ENCODE measurements at places on chromosomes 4 and X.

DNA sequence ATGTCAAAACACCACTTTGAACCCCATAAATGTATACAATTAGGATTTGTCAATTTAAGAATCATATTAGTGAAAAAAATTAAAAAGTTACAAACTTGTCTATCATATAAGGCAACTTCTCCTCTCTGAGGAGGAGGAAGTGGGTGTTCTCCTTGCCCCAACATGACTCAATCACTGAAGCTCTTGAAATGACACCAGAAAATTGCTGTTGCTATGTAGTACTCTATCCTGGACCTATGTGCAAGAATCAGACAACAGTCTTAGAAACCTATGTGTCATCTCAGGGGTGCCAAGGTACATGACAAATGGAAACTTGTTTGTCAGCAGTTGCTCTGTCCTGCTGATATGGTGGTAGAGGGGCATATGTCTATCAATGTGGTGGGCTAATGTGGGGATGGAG lies 47.7 kb downstream of the HMGB3 start:
- no peak for DNase-seq

DNA sequence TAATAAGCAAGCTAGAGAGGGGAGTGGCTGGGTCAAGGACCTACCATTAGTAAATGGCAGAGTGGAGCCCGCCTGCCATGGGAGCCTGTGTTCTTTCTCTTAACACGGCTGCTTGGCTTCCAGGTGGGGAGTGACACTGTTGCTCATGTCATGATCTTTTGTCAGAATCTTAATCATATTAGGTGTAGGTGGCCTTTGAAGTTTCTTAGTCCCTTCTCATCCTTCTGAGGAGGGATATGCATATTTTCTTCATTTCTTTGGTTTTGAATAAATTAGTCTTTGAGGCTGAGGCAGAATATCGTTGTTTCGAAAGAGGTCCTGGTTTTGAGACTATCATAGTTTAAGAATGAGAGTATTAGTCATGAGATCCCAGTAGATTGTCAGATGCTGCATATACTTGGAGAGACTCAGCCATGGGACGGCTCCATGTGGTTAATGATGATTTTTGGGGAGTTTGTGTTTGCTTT lies 28.9 kb downstream of the SNX25 start:
- no peak for DNase-seq

DNA sequence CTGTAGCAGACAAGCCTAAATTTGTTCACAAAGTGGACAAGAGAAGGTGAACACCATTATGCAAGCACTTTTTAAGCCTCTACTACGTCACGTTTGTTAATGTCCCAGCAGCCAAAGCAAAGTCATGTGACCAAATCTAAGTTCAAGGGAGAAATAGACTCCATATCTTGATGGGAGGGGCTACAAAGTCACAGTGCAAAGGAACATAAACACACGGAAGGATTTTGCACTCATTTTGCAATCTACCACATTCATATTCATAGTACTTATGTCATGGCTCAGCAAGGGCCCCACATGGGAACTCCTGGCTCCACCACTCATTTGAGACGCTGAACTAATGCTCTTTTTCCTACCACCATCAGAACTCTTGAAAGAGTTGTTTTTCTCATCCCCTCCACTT lies 139.0 kb upstream of the JADE1 start:
- DNase-seq: no peak

DNA sequence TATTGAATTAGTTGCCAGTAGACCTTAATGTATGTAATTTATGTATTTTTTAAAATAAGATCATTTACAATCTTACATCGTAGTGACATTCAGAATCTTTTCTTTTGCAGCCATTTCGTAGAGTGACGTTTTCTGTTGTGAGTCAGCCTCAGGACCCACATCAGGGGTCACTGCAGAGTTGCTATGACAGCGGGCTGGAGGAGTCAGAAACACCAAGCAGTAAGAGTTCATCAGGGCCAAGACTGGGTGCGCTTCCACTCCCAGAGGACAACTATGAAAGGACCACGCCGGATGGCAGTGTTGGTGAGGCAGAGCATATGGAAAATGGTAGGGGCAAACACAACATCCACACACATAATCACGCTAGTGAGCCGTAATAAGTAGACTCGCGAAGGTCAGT lies 199.9 kb downstream of the PCDH7 start:
- no peak for DNase-seq

DNA sequence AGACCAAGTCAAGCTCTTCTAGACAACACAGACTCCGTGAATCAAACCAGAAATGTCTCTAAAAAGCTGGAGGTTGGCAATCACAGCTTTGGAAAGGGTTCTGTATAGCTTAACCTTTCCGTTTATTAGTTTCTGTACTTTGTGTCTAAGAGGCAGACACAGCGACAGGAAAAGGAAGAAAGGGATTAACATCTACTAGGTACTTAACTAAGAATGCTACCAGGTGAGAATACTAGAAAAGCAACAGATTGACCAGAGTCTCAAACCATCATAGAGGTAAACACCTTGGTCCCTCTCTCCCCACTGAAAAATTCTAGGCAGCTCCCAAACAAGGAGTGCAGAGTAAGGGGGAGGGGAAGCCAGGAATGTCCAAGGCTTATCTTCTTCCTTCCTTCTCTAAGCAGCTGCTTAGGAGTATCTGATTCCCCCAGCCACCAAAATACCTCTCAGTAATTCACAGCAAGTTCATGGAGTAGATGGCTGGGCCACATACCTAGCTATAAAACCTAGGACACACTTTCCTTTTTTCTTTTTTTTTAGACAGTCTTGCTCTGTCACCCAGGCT lies 80.8 kb downstream of the APBB2 start:
- DNase-seq: no peak

DNA sequence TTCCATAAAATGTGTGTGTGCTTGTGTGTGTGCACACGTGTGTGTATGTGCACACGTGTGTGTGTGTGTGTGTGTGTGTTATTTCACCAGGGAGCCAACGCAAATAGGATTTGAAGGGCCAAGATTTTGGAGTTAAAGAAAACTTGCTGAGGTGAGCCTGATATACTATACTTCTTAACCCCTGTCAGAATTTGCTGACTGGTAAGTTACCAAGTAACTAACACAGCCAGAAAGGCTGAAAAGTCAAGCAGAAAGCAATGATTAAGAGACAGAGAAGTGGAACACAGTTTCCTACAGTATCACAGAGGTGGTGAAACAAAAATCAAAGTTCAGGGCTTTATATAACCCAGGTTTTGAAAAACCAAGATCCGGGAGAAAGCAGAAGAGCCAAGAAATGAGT lies 47.6 kb downstream of the GABRA3 start:
- DNase-seq: no peak

- no peak for DNase-seq
These were observed 9.8 kb upstream of the P2RY8 start for GRCh38 chrX:1546691-1547251.

- no peak for DNase-seq
These were observed 504.8 kb upstream of the BOD1L1 start for GRCh38 chr4:14132301-14132700.

DNA sequence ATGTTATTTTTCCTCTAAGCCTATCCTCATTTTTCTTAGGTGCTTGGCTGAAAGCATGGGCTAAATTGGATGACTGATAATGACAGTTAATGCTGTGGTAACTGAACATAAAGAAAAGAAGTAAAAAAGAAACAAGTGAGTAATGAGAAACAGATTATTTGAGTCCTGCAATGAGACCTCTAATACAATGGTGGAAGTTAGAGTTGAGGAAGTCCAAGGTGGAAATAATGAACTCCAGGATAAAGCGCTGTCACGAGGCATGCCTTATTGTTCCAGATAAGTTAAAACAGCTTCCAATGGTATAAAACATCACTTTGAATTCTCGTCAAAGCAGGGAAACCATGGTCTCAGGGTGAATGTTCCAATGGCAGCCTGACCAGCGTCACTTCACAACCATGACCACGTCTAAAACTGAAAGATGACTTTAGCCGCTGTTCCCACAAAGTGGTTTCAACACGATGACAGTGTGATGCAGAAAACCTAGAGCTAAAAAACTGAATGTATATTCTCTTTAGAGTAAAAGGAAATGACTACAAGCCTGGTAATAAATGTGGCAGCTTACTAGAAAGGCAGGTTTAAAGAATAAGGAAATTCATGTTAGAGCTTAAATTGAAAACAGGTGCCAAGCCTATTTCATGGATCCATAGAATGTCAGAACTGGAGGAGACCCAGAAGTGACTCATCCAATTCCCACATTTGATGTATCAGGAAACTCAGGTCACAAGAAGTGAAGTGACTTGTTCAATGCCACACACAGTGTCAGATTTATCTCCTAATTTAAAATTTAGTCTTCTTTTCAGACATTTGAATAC lies 202.6 kb upstream of the GYPA start:
- DNase-seq: no peak

DNA sequence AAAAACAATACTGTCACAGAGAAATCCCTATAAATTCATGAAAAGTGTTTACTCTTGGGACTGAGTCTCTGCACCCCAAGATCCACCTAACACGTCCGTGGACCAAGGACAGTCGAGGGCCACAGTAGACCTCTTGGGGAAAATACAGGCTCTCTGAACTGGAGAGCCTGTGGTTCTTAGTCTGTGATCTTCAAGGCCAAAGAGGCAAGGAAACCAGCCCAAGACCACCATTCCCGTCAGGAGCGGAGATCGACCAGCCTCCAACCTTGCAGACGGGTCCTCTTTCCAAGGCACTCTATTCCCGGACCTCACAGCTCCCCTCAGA lies 1.6 kb upstream of the APBB2 start:
- DNase-seq: no peak

GRCh38 chr4:144203155-144203554 lies 62.6 kb upstream of the GYPA start:
- no peak for DNase-seq

GRCh38 chr4:26130173-26130572 lies 190.6 kb upstream of the RBPJ start:
- no peak for DNase-seq

DNA sequence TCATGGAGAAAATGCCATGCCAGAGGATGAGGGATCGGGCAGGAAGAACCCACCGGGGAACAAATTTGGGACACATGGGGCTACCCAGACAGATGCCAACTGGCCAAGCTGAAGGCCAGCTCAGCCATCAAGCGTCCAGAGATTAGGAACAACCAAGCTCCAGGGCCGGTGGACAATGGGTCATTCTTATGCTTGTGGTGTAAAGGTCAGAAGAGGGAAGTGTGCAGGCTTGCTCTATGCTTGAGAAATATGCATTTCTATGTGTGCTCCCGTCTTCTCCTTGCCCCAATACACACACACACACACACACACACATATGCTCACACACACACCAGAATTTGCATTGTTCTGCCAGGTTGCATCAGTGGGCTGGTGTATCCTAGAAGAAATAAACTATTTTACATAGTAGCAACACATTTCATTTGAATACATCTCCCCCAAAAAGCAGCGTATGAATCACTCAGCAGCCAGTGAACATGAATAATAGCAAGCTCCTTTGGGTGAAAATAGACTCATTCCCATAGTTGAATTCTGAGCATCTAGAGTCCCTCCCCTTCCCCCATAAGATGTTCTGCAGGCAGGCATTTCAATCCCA lies 201.9 kb upstream of the PPARGC1A start:
- no peak for DNase-seq

DNA sequence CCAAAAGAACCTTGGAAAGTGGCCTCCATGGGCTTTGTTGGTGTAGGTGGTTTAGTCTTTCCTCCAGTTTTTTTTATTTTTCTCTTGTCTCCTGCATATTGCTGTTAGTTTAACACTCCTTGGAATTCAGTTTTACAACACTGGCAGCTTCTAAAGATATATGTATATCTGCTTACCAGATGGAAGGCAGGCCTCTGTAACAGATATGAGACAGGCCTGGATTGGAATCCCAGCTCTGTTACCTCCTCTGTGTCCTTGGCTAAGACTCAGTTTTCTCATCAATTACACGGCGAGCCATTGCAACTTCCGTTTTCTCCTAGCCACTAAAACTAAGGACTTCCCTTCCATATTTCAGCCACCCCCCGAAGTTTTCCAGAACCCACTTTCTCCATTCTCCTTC lies 133.4 kb upstream of the SMAD1 start:
- no peak for DNase-seq

DNA sequence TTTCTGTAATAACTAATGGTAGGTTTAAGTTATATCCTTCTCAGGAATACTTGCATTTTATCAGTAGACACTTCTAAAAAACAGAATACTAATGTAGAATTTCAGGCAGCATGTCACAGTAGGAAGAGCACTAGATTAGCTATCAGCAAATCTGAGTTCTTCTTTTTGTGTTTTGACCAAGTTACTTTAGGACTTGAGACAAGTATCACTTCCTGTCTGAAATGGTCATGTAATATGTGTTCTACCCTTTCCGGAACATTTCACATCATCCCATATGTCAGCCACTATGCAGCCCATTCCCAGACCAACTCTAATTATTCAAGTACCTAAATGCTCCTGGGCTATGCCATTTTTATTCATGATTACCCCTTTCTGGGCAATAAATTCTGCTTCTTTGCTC lies 401.8 kb upstream of the RPS6KA3 start:
- DNase-seq: no peak

DNA sequence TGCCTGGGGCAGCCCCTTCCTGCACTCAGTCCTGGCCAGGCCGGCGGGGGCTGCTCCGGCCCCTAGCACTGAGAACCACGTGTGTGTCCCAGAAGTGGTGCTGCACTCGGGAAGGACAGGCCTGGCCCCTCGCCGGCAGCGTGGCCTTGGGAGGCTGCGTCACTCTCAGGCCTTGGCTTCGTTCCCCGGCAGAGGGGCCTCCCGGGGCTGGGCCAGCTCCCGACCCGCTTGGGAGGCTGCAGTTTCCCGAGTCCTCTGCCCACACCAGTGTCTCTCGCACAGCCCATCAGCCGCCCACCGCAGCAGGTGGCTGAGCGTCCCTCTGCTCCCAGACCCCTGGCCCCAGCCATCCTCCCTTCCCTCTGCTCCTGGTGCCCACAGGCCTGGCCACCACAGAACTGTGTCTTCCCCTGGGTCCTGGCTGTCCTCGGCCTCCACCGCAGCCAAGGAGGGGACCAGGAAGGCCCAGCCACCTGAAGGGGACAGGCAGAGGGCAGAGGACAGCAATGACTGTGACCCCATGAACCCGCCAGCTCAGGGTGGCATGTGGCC lies 10.9 kb upstream of the CPLX1 start:
- no peak for DNase-seq
